ENCODE measurements at places on chromosomes 4 and X. TPM values are rescaled to one million over a fixed set of nuclear protein-coding genes. Genes with fewer than 3 reads are reported as not detected.

The RAB9A gene
- total RNA-seq, result 43.2 TPM

The MAGEA9B gene
- not detected for total RNA-seq

The KCND1 gene
- total RNA-seq, result 0.66 TPM

- H3K4me3 ChIP-seq, result no peak overlapping the region
- no peaks in the 10 kb centered on the region for H3K4me1 ChIP-seq
- H3K27me3 ChIP-seq, result no peaks in the 10 kb centered on the region
- no peaks in the 10 kb centered on the region for H3K36me3 ChIP-seq
Observed at GRCh38 chr4:85496126-85496849, 21.3 kb downstream of the ARHGAP24 start.

- no peaks in the 10 kb centered on the region for H3K27me3 ChIP-seq
- H3K4me3 ChIP-seq, result no peak overlapping the region
- no peak for DNase-seq
- no peaks in the 10 kb centered on the region for H3K36me3 ChIP-seq
- no peaks in the 10 kb centered on the region for H3K4me1 ChIP-seq
Observed at GRCh38 chrX:53115550-53115874, 21.6 kb downstream of the KANTR start.

GRCh38 chr4:34280131-34280530, 1964.2 kb downstream of the ARAP2 start:
- H3K4me3 ChIP-seq, result no peak overlapping the region
- no peak overlapping the region for H3K27ac ChIP-seq
- DNase-seq, result no peak
- H3K27me3 ChIP-seq, result no peaks in the 10 kb centered on the region
- no peaks in the 10 kb centered on the region for H3K36me3 ChIP-seq

Measured in breast epithelium (tissue), 4 donors.